ENCODE measurements at places on chromosomes 16 and 17.

DNA sequence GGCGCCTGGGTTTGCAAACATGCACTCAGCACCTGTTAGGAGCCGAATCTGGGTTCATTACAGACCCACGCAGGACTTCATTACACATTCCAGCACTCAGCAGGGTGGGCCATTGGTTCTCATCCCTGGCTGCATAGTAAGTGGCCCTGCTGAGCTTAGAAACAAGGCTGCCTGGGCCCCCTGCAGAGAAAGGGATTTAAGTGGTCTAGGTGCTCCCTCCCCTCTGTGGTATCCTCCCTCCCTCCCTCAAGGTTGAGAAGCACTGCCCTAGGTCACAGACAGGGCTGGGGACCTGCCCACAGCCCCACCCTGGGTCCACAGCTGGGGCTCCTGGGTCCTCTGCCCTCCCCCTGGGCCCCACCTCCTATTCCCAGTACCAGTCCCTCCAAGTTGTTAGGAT, 28.3 kb downstream of the WNT3 start:
- no peak for DNase-seq

- no peak for DNase-seq
These were observed 145.8 kb downstream of the SLC39A11 start for GRCh38 chr17:72946696-72947095.

DNA sequence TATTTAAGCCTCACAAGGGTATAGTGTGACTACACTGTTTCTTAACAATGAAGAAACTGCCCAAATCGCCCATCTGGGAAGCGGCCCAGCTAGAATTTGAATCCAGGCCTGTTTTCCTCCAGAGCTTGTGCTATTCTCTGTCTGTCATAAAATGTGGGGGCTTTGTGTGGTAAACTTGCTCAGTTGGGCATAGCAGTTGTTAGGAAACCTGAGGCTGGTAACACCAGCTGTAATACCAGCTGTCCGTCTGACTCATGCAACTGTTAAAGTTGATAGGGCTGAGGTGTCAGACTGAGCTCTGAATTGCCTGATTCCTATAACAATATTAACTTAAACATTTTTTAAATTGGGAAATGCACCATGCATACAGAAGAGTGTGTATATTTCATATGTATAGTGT, 9.3 kb downstream of the NOD2 start:
- DNase-seq, result no peak

DNA sequence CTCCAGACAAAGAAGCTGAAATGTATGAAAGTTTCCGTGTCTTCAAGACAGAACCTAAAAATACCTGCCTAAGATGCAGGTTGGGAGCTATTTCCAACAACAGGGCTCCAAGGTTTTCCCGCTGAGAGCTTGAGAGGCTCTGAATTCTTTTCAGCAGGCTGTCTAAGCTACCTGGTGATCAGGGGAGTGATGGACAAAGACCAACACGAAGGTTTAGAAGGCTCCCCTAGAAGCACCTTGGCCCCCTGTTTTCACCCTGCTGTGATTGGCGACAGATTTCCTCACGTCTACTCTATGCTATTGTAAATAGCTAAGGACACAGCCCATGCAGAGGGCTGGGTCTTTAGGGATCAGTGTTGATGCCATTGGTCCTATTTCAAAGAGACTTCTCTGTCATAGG, 275.2 kb upstream of the SALL1 start:
- DNase-seq, result no peak

GRCh38 chr17:40307740-40308239, 1.2 kb upstream of the RARA start:
- no peak for DNase-seq

GRCh38 chr16:58499615-58500351, at the start of gene NDRG4:
NDRG4 (plus strand) TSS chr16:58500143; CDS start chr16:58500249, 106 bp downstream.
- peak; percentile 97 for DNase-seq

DNA sequence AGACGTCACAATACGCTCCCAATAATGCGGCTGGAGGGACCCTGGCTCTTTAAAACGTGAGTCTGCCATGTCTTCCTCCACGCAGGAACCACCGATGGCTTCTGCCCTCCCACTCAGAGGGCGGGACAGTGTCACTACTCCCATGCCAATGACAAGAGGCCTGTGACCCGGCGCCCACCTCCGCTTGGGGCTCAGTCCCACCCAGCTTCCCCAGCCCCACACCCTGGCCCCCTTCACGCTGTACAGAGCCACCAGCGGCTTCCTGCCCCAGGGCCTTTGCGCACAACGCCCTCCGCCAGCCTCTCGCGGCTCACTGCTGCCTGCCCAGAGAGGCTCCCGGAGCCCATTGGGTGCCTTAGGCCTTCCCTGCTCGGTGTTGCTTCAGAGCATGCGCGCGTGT, 29.5 kb upstream of the ZNF469 start:
- no peak for DNase-seq
